ENCODE measurements at places on chromosomes 2 and 18. TPM values are rescaled to one million over a fixed set of nuclear protein-coding genes. Genes with fewer than 3 reads are reported as not detected.

Gene RBMS1
- total RNA-seq, result 79.2 TPM

Gene WNT10A
- total RNA-seq, result not detected

Gene ZNF385B
- not detected for total RNA-seq

Gene MYOM1
- total RNA-seq, result not detected

Gene KIAA1328
- total RNA-seq, result 3.9 TPM
